ENCODE measurements at places on chromosomes 6 and 20.

GRCh38 chr6:104969108-104969507 lies 12.2 kb downstream of the LIN28B start:
- no peak for DNase-seq

DNA sequence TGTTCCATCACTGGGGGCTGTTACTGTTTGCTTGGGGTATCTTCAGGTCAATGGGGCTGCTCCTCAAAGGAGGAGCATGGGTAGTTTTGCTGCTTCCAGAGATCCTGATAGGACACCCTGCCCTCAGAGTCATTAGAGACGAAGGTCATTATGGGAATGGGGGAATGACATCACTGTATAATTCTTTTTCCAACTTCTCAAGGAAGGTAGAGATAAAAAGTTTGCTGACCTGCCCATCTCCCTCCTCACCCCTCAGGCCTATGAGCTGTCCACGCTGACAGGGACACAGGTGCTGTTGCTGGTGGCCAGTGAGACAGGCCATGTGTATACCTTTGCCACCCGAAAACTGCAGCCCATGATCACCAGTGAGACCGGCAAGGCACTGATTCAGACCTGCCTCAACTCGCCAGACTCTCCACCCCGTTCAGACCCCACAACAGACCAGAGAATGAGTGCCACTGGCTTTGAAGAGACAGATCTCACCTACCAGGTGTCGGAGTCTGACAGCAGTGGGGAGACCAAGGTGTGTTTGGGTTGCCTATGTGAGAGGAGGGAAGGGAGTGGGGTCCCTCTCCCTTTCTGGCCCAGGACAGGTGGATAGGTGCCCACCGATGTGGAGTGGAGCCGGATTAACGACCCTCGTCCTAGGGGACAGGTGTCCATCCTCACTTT lies 2.7 kb downstream of the SRF start:
- no peak for DNase-seq

DNA sequence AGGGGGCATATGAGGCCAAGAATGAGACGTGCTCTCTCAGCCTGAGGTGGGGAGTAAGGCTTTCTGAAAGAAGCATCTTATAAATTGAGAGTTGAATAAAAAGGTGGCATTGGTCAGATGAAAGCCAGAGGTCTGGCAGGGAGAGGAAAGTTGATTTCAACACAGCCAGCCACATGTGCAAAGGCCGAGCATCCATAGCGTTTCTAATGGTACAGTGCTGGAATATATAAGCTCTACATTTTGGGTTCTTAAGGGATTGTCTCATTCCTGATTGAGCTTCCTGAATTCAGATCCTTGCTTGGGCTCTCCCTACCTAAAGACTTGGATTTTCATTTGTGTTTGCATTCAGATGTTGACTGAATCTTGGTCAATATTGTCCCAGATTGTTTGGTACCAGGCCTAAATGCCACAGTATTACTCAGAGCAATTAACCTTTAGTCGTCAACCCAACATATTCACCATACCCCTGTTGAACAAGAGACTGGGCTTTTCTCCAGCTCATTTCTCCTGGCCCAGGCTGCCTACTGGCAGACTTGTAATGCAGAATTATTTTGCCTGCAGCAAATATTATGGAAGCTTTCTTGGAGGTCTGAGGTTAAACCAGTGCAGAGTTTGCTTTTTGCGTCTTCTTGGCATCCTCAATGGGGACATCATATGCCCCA lies 14.5 kb upstream of the BCAS1 start:
- no peak for DNase-seq

GRCh38 chr6:51678274-51678673 lies 409.1 kb downstream of the PKHD1 start:
- no peak for DNase-seq

DNA sequence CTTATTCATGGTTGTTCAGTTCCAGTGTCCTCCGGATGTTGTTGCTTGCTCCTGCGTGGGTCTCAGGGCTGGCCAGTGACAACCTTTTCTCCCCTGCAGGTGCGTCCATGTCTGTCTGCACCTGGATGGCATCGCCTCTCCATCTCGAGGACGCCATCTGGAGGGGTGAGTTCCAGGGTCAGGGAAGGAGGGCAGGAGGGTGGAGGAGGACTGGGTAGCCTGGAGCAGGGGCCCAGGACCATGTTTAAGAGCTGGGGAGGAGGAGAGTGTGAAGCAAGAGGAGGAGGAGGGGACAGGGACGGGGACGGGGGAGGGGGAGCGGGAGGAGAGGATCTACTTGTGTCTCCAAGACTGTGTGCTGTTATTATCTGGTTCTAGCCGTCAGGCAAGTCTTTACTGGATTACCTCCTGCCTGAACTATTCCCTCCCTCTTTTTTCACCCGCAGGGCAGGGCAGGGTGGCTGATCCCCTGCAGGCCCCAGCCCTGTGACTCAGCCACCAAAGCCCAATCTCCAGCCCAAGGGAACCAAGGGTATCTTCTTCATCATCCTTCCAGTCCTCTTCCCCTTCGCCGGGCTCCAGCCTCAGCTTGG lies 32.2 kb upstream of the TULP1 start:
- DNase-seq, result no peak

DNA sequence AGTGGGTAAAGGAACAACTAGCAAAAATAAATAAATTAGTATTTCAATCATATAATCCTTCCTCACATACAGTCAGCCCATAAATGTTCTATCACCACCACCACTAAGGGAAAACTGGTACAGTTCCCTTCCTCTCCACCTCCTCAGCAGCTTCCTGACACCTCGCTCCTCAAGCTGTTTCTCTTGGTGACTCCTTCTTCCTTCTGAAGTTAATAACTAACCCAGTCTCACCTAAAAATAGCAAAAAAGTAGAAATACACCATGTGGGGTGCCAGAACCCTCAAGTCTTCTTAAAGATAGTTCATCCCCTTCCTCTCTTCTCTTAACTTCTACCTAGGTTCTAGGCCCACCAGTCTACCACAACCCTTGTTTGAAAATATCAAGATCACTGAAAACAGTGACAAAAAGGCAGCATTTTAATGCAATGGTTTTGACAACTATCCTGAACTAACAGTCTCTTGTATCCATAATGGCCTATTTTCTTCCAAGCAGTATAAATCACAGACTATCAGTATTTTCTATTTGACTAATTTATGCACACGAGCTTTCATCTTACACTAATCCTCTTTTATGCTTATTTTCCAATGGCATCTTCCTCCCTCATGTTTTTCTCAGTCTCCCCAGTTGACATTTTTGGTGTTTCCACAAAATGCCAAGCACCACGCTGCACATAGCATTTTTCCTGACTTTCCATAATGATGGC lies 85.5 kb downstream of the KHDC1L start:
- no peak for DNase-seq

DNA sequence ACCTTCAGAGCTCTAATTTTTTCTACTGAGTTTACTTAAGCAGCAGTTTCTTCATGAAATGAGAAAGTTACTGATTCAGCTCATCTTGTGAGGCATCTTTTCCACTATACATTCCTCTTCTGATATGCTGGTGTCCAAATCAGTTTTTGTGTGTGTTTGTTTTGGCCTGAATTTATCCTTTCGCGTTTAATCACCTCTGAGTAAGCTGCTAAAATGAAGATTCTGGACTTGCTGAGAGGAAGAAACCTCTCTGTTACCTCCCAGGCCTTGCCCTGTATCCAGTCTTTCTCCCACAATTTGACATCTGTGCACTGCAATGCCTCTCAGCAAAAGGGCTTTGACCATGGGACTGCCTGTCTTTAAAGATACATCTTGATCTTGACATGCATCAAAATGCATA lies 536.2 kb upstream of the NRSN1 start:
- DNase-seq, result no peak

DNA sequence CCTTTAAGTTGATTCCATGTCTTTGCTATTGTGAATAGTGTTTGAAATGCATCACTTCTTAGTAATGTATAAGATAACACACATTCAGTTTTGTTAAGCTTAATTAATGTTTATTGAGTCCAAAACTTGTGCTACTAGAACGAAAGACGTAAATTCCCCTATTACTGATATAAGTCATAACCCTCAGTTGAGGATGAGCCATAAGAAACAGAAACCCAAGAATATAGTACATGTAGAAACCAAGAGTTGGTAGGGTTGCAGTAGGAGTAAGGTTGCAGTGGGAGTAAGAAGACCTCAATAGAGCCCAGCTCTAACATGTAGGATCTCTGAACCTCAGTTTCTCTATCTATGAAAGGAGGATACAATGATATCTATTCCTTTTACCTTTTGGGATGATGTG lies 19.3 kb downstream of the CITED2 start:
- no peak for DNase-seq

DNA sequence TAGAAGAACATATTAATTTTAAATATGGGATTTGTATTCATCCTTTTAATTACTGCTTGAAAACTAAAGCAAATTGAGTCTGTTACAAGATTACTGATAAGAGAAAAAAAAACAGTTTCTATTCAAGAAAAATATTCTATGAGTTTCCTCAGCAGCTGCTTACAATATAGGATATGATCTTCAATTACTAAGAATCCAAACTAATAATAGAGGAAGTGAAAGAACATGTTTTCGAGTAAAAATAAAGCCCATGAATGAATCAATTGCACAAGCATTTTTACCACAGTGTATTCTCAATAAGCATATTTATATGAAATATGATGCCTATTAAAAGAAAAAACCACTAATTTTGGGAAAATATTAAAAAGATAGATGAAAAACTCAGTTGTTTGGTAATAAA lies 63.4 kb downstream of the AHI1 start:
- DNase-seq, result peak; percentile 13

DNA sequence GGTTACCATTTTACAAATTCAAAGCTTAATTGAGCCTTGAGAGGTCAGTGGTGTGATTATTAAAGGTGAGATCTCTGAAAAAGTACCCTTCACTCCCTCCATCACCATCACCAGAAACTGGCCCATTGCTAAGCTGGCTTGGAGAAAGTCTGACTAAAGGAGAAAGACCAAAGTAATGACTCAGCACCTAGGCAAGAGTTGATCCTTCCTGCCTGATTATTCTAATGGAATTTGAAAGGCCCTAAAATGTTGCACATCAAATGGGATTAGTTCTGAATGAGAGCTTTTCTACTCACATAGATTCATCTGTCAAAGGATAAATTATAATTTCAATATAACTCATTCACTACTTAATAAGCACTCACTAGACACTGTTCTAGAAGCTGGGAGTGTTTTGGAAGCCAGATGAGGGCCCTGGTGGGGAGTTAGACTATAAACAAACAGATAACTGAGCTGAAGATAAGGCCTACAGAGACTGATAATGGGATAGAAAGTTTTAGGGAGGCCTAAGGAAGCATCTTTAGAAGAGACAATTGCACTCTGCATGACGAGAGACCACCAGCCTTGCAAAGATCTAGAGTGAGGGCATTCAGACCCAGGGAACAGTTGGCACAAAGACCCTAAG lies 366.7 kb downstream of the SYNE1 start:
- no peak for DNase-seq

- DNase-seq, result no peak
Measured at GRCh38 chr6:108947114-108947854, 99.1 kb downstream of the ARMC2 start.

- no peak for DNase-seq
Measured at GRCh38 chr20:54545676-54546358, 70.4 kb downstream of the DOK5 start.

GRCh38 chr20:23449421-23449820 lies 3.3 kb downstream of the CST11 start:
- no peak for DNase-seq

- no peak for DNase-seq
Measured at GRCh38 chr20:20614391-20614790, 98.1 kb downstream of the RALGAPA2 start.

- DNase-seq, result no peak
Measured at GRCh38 chr20:62625921-62626547, 16.3 kb upstream of the SLCO4A1 start.

DNA sequence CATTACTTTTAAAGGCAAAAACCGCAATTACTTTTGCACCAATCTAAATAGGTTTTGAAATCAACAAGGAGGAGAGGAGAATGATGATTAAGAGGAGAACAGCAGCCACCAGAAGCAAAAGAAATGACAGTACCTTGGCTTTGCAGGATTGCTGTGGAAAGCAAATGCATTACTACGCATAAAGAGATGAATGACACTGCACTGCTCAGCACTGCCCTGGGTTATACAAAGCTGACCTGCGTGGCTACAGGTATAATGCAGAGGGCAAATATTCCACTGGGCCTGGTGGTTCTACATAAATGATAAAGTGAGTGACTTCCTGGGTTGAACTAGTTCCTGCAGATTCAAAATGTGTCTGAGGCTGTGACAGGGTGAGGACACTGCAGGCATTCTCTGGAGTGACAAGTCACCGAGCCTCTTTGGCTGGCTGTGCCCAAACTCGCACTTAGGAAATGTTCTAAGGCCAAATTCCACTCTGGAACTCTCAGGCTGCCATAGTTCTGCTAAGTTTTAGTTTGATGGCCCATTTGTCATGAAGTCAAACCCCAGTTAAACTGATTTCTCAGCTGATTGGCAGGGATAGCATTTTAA lies 78.6 kb downstream of the INSM1 start:
- no peak for DNase-seq

DNA sequence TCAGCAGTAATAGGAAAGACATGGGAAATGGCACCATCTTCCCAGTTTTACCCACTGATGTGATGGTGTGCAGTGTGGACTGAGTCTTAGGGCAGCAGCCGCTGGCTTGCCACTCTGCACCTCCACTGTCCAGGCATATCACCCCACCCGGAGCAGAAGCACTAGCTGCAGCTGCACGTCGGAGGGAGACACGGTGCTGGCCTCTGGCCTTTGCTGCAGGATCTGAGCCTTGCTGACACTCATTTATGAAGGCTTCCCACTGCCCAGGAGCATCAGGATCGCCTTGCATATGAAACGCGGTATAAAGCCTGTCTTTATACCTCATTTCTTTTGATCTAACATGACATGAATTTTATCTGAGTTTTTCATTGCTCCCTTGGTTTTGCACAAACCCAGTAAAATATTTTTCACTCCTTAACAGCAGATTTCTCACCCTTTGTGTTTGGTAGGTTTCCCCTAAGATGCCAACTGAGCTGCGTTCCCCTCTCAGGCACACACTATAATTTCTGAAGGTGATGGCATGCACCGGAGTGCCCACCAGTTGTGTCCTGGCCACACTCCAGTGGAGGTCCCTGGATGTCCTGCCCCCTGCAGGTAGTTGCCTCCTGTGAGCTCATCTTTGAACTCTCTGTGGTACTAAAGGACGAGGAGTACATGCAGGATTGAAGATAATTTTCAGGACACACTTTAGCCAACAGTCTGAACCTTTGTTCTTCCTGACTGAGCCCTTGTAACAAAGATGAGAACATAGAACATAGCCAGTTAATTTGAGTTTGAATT lies 9.0 kb upstream of the EXOC2 start:
- DNase-seq, result no peak
